ENCODE measurements at places on chromosomes 7 and 10. TPM values are rescaled to one million over a fixed set of nuclear protein-coding genes. Genes with fewer than 3 reads are reported as not detected.

- peaks cover under 1% of the 10 kb centered on the region for H3K4me1 ChIP-seq
- no peaks in the 10 kb centered on the region for H3K27me3 ChIP-seq
- H3K4me3 ChIP-seq, result no peak overlapping the region
Observed at GRCh38 chr10:46551701-46552525, 4.5 kb downstream of the GPRIN2 start.

DNA sequence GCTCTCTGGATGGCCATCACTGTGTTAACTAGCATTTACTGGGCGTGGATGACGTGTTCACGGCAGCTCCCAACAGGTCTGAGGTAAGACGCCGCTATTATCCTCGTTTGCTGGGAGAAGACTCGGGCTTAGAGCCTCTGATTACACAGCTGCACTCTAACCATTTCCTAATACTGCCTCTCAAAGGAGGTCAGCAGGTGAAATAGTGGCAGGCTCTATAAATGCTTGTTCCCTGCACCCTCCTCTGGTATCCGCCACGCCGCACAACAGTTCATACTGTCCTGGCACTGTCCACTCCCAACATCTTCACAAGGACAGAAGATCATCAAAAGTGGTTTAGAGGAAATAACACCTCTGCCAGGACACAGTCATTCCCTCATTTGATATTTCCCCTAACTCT lies 28.3 kb downstream of the HIPK2 start:
- no peak for DNase-seq
- no peaks in the 10 kb centered on the region for H3K27me3 ChIP-seq
- peaks cover 3% of the 10 kb centered on the region for H3K4me1 ChIP-seq
- no peak overlapping the region for H3K27ac ChIP-seq

- H3K27ac ChIP-seq, result no peak overlapping the region
- DNase-seq, result no peak
- no peaks in the 10 kb centered on the region for H3K27me3 ChIP-seq
- H3K4me1 ChIP-seq, result peaks cover 30% of the 10 kb centered on the region
Observed at GRCh38 chr7:87872346-87872745, 3.8 kb downstream of the SLC25A40 start.

GRCh38 chr7:73742753-73743641 lies 4.4 kb upstream of the ABHD11 start:
- no peak overlapping the region for H3K4me3 ChIP-seq
- no peaks in the 10 kb centered on the region for H3K36me3 ChIP-seq
- H3K27ac ChIP-seq, result no peak overlapping the region

DNA sequence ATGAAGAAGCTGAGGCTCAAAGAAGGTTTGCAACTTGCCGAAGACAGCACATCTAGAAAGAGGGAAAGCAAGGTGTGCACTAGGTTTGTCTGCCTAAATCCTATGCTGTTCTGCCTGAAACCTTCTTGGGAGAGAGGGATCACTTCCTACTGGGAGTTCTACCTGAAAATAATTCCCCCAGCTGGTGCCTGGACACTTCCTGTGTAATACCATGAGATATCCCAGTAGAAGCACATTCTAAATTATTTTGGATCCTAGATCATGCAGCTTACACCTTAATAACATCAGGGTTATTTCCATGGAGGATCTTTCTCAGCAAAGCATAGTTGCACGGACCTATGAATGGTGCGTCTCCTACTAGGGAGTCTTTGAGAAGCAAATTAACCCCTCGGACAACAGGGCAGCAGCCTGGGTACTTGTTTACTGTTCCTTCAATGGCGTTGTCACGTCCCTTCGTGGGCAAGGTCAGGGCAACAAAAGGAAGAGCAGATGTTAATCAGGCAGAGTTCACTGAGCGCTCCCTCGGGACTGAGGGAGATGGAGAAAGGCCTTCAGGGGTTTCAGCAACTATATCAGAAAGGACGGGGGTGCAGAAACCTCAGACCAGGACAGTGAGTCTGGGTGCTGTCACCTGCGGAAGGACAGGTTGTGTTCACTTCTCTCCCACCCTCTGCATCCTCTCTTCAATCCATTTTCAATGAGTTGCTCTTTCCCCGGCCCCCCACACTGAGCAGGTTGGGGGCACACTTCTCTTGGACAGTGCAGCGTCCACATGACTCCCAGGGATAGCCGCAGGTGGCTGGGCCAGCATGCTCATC lies 44.0 kb downstream of the OAT start:
- DNase-seq, result no peak
- H3K4me3 ChIP-seq, result no peak overlapping the region
- peaks cover 21% of the 10 kb centered on the region for H3K27me3 ChIP-seq
- no peak overlapping the region for H3K27ac ChIP-seq

DNA sequence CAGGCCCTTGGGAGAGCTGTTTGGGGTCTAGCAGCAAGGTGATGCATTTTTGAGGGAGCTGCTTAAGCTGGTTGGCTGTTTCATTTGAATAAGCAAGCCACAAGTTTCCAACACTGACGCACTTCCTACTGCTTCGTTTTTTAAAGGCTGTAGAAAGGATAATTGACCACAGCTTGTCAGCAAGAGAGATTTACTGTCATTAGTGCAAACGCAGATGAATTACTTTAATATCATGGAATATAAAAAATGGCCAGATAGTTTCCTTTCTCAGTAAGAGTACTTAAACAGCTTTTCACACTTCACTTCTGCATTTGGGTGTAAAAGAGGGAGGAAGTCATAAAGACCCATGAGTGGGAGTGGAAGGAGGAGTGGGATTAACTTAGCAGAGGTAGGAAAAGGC lies 61.5 kb downstream of the FZD1 start:
- H3K27me3 ChIP-seq, result no peaks in the 10 kb centered on the region
- no peaks in the 10 kb centered on the region for H3K4me1 ChIP-seq

DNA sequence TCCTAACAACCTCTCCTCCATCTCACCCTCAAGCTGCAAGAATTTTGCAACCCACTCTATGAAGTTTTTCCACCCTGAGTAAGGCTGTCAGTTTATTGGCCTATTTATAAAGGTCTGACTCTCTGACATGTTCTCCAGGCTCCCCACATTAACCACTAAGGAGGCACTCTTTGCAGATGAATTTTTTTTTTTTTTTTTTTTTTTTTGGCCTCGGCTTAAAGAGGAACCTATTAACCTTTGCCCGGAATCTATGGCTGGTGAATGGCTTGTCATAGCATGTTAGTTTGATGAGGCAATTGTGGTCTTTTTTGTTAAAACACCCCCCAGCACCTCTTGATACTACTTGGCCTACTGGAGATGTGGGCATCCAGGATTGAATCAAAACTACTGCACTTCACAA lies 57.1 kb downstream of the TBXAS1 start:
- no peak overlapping the region for H3K4me3 ChIP-seq
- H3K27me3 ChIP-seq, result no peaks in the 10 kb centered on the region
- peaks cover 2% of the 10 kb centered on the region for H3K4me1 ChIP-seq
- DNase-seq, result no peak

GRCh38 chr10:91416339-91416855 lies 6.3 kb downstream of the HECTD2 start:
- H3K4me1 ChIP-seq, result peaks cover 11% of the 10 kb centered on the region
- no peak overlapping the region for H3K27ac ChIP-seq
- no peaks in the 10 kb centered on the region for H3K27me3 ChIP-seq

GRCh38 chr10:103458720-103459119 lies at the start of gene CALHM1:
Gene CALHM1 (minus strand): TSS chr10:103458900. CDS start chr10:103458751, 149 bp downstream.
- peaks cover 9% of the 10 kb centered on the region for H3K27me3 ChIP-seq
- no peaks in the 10 kb centered on the region for H3K36me3 ChIP-seq
- peak; percentile 42 for DNase-seq
- H3K4me1 ChIP-seq, result peaks cover 36% of the 10 kb centered on the region

DNA sequence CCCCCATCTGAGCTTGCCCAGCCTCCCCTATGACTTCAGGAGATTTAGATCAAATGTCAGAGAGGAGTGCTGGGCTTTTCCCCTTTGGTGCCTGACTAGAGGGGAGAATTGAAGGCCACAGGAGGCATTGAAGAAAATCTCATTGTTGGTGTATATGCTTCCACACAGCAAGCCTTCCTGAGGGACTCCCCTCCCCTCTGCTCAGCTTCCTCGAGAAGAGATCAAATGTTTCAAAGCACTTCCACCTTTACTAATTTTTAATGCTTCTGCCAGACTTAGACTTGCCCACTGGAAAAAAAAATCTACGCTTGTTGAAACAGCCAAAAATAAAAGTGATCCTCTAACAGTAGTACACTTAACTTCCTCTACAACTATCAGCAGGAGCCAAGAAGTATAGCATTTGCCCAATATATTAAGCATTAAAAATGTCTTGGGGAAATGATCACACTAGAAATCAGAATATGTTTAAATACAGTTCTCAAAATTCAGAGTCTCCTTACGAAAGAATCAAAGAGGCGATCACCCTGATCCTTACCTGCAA lies 79.3 kb downstream of the FZD1 start:
- H3K4me1 ChIP-seq, result no peaks in the 10 kb centered on the region
- H3K4me3 ChIP-seq, result no peak overlapping the region
- H3K27me3 ChIP-seq, result no peaks in the 10 kb centered on the region

DNA sequence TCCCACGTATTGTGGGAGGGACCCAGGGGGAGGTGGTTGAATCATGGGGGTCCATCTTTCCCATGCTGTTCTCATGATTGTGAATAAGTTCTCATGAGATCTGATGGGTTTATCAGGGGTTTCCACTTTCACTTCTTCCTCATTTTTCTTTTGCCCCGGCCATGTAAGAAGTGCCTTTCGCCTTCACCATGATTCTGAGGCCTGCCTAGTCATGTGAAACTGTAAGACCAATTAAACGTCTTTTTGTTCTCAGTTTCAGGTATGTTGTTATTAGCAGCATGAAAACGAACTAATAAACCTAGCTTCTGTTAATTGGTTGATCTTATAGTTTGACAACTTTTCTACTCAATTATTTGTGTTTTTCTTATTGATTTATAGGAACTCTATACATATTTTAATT lies 206.3 kb downstream of the NXPH1 start:
- H3K4me3 ChIP-seq, result no peak overlapping the region
- no peak overlapping the region for H3K27ac ChIP-seq
- no peaks in the 10 kb centered on the region for H3K4me1 ChIP-seq
- no peaks in the 10 kb centered on the region for H3K36me3 ChIP-seq
- DNase-seq, result no peak

DNA sequence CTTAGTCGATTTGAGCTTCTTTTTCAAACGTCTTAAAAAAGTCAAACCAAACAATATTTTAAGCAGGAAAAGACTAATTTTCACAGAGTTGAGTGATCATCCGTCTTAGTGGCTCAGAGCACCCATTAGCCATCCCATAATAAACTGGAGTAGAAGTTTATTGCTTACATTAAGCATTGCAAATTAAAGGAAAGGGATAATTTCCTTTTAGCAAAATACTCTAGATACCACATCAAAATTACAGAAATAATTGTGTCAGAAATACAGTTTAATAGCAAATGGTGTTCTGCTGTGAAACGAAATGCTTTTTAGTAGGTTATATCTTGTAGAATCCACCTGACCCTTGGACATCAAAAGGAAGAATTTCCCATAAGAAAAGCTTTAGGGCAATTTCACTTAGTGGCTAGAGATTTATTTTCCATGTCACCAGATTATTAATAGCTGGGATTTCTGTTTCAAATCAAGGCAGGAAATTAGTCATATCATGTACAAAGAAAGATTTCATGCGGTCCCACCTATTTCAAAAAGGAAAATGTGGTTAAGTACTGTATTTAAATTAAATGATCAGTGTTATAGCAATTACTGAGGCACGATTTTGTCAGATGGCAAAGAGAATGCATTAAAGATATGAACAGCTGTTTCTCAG lies 96.2 kb downstream of the NPTX2 start:
- no peaks in the 10 kb centered on the region for H3K36me3 ChIP-seq
- H3K4me1 ChIP-seq, result no peaks in the 10 kb centered on the region
- H3K27me3 ChIP-seq, result no peaks in the 10 kb centered on the region
- DNase-seq, result no peak

DNA sequence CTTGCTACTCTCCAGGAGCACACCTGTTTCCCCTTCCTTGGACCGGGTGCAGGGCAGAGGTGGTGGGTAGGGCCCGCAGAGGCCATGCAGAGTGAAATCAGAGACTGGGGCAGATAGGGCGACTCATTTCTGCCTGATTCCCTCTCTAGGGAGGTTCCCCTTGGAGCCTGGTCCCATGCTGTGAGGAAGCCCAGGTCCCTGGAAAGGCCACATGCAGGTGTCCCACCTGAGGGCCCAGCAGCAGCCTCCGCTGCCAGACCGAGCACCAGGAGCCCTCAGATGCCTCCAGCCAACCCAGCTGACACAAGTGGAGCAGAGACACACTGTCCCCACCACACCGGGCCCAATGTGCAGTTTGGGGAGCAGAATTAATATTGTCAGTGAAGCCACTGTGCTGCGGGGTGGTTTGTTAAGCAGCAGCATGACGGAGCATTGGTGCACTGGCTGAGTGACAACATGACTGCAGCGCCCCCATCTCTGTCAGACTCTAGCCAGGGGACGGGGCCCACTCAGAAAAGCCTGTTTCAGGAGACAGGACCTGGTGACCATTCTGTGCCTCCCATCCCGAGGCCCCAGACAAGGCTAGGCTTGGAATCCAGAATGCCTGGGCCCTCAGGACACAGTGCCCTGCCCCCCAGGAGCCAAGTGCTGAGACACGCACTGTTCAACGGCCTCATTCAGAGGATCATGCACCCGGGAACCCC lies 30.4 kb upstream of the RET start:
- H3K27ac ChIP-seq, result no peak overlapping the region
- no peaks in the 10 kb centered on the region for H3K4me1 ChIP-seq
- no peaks in the 10 kb centered on the region for H3K36me3 ChIP-seq

DNA sequence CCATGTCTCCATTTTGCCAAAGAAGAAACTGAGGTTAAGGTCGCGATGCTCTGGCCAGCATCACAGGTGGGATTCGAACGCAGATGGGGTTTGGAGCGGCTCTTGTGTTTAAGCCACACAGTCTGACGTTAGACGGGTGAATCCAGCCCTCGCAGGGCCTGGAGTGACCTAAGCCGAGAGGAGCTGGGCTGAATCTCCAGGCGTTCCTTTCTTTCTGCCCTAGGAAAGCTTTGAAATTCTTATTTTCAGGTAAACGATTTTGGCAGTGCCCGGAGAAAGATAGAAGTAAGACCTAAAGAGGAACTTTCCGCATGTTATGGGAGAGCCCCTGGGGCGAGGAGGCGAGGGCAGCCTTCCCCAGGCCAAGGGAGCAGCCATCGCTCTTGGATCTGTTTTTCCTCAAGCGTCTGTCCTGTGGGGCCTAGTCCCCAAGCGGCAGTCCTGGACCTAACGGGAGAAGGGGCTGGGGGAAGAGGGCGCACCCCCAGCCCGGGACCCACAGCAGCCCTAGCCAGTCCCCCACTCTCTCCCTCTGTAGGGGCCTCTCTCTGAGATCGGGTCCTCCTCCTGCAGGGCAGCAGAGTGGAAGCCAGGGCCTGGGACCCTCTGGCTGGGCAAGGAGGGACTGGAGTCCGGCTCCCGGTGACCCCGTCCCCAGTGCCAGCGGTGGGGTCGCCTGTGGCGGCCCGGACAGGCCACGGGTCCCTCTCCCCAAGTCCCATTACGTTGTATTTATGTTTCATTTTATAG lies 8.9 kb upstream of the LBX1 start:
- no peak overlapping the region for H3K27ac ChIP-seq
- H3K4me3 ChIP-seq, result no peak overlapping the region
- peaks cover 4% of the 10 kb centered on the region for H3K36me3 ChIP-seq

Gene ZPBP
- total RNA-seq, result not detected

Gene SAMD8
- total RNA-seq, result 13.9 TPM

Gene NUTM2D
- total RNA-seq, result 2.5 TPM

Gene PTF1A
- total RNA-seq, result not detected

Gene EIF3B
- total RNA-seq, result 138 TPM

Gene HOXA4
- total RNA-seq, result 0.15 TPM

Gene IL15RA
- 22.1 TPM for total RNA-seq

Gene TCAF2
- 49.4 TPM for total RNA-seq
